Stimulated activated CD8-positive, alpha-beta memory T cell treated with anti-CD3 and anti-CD28 coated beads, Interleukin-4, amount 100 ng/mL, for 1 hour (primary cell): ENCODE measurements at places on chromosomes 3 and 15.

- DNase-seq = no peak
These were observed 5.1 kb upstream of the GRIP2 start for GRCh38 chr3:14545251-14545635.

- DNase-seq = no peak
These were observed 59.8 kb upstream of the PSMD6 start for GRCh38 chr3:64082961-64083541.

GRCh38 chr3:5115506-5116162 lies 6.5 kb upstream of the ARL8B start:
- DNase-seq = no peak

- DNase-seq = no peak
These were observed 484.5 kb downstream of the TAFA4 start for GRCh38 chr3:68447885-68448284.

DNA sequence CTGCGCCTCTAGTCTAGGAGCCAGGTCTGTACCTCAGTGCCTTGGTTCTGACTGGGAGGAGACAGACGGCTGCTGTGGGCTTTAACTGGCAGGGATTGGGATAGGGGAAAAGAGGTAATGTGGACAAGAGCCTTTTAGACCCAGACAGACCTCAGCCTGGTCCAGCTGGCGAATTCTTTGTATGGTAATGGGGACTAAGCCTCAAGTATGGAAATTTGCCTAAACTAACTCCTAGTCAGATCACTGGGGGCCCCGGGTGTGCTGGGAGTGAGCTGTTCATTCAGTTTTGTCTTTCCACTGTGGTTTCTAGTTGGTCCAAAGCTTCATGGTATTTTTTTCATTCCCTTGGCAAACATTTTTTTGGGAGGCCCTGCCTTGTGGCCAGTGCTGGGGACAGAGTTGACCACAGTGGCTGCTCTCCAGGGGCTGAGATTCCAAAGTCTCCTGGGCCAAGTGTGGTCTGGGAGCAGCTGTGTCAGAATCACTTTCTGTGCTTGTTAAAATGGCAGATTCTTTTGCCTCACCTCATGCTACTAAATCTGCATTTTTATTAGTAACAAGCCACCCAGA lies 261.4 kb upstream of the C2CD4B start:
- DNase-seq = no peak

- DNase-seq = no peak
These were observed 5.0 kb downstream of the SUCNR1 start for GRCh38 chr3:151878465-151878864.
